ENCODE measurements at places on chromosomes 16 and 17.

- DNase-seq, result no peak
Observed at GRCh38 chr17:63142836-63143235, 176.8 kb downstream of the TANC2 start.

- no peak for DNase-seq
Observed at GRCh38 chr16:15671530-15672117, 21.6 kb downstream of the NDE1 start.

GRCh38 chr16:9327253-9327652 is 235.8 kb downstream of the HAPSTR1 start:
- no peak for DNase-seq

DNA sequence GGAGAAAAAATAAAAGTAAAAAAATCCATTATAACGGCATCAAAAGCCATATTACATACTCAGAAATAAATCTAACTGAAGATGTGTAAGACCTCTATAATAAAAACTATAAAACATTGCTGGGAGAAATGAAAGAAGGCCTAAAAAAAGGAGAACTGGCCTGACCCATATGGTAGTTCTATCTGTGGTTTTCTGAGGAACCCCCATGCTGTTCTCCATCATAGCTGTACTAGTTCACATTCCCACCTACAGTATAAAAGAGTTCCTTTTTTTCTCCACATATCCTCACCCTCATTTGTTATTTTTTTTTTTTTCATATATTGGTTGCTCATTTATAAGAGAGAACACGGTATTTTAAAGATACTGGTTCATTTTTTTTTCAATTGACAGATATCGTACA is 191.8 kb downstream of the STX8 start:
- DNase-seq, result no peak

- no peak for DNase-seq
Observed at GRCh38 chr16:81495321-81496234, 51.0 kb downstream of the CMIP start.

GRCh38 chr16:29126057-29126494 is 141.2 kb downstream of the LAT start:
- DNase-seq, result peak; percentile 86

DNA sequence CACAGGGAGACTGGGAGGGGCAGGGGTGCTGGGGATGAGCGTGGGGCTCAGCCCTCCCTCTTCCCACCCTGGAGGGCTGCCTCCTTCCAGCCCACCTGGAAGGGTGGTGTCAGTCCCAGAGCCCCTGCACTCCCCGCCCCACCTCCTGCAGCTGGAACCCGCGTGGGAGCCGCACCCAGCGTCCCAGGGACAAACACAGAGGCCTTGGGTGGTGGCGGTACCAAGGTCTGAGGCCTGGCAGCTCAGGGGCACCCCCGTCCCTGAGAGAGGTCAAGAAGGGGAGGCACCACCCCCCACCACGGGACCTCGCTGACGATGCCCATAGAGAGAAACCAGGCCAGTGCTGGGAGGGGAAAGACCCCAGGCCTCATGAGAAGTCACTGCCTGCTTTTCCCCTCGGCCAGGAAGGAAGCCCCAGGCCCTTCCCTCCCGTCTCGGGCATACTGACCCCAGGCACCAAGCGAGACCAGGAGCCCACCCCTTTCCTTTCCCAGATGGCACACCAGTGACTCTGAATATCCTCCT is 4.1 kb downstream of the HS3ST6 start:
- DNase-seq, result no peak

DNA sequence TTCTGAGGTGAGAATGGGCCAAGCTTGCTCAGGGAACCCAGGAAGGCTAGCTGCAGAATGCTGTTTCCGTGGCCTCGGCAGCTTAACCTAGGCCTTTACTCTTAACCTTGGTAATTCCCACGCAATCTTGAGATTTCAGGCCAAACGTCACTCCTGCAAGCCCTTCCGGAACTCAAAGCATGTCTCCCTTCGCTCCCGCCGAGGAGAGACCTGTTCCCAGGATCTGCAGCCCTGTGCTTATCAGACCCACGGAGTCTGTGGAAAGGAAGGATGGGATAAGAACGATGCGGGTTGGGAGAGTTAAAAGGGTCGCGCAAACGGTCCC is 524 bp upstream of the ZFP3 start:
- DNase-seq, result no peak

GRCh38 chr17:4908711-4909496 is 6.0 kb upstream of the CHRNE start:
- DNase-seq, result peak; percentile 80

DNA sequence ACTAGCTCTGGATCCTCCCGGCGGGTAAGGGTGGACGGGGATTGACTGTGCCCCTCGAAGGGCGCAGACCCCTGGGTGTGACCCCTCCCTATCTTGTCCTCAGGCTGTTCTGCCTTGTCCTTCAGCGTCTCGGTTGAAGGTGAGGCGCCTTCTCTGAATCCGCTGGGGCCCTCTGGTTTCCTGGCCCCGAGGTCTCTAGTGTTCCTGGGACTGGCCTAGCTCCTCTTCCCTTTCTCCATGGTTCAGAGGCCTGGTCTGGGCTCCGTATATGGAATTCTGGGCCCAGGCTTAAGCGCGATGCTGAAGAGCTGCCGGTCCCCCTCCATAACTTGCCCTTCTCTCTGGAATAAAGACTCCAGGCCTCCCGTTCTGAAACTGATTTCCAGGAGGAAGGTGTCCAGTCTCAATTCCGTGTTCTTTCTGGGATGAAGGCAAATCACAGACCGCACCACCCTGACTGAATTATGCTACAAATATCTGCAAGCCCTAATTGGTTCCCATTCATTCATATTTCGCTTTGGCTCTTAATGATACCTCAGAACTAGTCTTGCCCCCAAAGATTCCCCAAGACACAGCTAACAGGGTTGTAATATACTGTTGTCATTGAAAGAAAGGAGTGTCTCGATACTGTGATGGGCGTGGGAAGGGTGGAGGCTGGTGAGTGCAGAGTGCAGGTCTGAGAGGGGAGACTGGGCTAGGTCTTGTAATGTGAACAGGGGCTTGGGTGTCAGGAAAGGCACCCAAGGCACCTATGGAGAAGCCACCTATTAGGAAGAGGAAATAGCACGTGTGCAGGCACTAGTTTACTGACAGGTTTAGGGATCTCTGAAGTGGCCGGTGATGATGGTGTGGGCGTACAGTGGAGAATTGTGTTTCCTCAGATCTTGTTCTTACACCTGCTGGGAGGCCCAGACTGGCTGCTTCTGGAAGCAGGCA is 851 bp downstream of the EDC4 start:
- DNase-seq, result no peak

GRCh38 chr17:4083187-4083586 is 59.6 kb downstream of the ZZEF1 start:
- DNase-seq, result no peak

DNA sequence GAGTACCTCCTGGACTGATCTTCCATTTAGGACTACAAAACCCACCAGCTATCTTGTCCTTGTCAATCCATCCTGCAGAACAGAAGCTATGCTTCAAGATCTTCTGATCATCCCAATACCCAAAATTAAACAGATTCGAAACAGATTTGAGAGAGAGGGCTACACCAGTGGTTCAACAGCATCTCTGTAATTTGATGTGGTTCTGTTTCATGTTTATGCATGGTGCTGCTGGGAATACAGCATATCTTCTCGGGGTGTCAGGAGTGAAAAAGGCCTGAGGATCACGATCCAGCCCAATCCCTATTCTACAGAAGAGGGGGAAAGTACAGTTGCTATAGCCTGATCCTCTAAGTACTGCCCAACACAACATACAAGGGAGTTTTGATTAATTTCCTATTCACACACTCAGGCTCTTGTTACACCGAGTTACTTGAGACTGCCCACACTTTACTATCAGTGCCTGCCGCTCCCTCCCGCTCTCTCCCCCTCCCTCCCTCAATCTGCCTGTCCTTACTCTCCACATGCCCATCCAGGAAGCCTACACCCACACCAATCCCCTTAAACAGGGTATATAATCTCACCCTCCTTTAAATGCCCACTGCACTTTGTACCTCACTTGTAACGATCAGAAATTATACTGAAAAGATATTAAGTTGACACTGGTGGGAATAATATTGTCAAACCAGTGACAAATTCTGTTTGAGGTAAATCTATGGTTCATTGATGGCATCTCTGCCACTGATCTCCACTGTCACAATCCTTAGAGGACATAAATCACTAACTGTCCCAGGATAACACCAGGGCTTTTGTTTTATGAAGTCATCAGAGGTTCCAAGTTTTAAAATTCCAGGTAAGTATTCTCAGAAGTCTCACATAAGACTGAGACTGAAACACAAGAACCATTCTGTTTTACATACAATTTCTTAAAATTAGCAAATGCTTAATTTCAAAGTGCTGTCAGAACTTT is 89.3 kb upstream of the PLEKHM1 start:
- no peak for DNase-seq

DNA sequence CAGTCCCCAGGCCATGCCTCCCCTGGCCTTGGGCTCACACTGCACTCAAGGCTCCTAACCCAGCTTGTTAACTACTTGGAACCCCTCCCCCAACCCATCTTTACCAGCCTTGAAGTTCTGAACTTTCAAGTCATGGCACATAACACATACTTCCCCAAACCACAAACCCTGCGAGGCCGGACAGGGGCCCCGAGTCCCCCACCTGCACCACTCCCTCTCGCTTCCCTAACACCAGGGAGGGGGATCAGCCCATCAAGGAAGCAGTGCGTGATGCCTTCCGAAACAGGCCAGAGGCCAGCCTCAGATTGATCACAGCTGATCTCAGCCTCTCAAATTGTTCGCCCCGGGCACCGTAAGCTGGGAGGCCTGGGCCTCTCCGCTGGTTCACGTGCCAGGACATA is 3.0 kb upstream of the NLRC3 start:
- DNase-seq, result no peak

DNA sequence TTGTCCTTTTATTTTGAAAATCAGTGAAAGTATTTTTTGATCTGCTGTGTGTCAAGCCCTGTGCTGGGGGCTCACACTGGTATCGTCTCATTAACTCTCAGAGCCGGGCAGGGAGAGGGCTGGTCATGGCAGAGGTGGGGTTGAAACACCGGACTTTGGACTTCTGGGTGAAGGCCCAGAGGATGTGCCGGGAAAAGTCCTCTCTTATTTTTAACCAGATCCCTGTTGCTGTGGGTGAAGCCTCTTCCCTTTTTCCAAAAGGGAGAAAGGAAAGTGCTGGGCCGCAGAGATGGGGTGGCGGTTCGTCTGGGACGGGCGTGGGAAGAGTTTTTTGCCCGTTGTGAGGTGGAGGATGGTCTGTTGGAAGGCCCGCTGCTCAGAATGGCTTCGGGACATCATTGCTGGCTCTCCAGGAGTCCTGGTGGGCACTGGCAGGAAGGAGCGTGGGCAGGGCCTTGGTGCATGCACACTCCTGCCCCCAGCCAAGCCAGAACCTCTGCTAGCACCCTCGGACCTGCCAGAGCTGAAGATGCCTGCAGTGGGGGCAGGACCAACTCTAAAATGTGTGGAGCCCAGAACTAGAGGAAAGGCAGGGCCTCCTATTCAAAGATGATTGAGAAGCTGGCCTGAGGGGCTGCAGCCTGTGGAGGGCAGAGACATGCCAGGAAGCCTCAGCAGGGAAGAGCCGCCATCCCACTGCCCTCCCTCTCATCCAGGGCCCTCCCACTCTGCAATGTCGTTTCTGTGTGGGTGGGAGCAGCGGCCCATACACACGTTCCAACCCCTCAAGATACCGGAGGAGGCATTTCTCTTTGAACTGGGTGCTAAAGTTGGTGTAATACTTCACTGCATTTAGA is 213.2 kb downstream of the CCDC182 start:
- DNase-seq, result no peak

- DNase-seq, result no peak
Observed at GRCh38 chr17:55274355-55275255, 9.8 kb downstream of the HLF start.

All from immature natural killer cell (primary cell).